ENCODE measurements at places on chromosomes 5 and 9.

DNA sequence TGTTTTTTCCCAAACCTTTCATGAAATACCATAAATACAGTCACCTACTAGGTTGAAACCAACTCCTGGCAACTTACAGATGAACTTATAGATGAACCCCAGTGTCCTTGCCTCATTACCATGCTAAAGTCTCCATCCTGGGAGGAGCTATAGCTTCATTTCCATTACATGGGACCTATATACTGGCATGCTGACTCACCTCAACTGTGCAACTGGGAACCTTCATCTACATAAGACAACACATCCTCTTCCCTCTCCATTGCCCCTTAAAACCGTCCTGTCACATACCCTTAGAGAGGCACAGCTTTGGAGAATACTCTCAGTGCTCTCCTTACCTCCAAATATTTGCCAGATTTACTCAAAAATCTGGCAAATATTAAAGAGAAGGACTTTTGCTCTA lies 638.3 kb downstream of the HTR1A start:
- DNase-seq = no peak

DNA sequence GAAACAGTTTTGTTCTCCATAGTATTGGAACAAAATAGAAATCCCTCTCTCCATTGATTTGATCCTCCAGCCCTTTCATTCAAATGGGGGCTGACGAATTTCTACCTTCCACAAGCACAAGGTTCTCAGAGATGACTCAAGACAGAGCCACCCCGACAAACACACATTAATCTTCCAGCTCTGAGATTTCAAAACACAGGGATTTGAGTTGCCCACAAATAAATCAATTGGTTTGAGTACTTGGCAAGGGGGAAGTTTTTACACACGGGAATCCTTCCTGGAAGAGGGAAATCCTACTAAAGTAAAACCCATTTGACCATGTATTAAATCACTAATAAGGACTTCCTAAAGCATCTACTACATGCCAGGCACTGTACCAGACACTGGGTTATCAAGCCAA lies 5.4 kb downstream of the ADRA1B start:
- no peak for DNase-seq

GRCh38 chr9:98529841-98530240 lies 178.9 kb downstream of the GABBR2 start:
- DNase-seq = no peak

DNA sequence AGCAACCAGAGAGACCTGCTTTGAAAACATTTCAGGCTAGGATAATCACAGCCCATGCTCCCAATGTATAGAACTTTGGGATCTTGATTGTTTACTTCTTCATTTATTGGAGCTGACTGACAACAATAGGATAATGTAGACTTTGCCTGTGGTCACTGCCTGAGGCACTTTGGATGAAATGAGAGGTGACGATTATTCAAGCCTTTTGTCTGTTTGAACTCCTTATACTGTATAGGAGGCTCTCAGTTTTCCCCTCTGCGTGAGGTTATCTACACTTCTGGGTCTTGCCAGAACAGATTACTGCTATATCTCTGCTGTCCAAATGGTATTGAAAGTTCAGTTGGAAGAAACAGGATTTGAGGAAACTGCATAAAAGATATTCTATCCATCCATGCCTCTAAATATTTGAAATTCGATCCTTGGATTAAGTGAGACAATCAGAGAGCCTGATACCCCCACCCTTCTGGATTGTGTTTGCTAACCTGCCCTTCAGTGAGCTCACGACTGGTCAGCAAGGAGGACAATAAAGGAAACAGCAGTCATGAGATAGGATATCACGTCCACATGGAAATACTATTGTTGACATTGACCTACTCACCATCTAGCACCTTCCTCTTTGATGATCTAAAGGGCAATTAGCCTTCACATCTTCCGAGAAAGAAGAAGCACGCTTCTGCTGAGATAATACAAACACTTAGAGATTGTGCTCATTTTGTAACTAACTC lies 98.1 kb downstream of the DOCK8 start:
- DNase-seq = no peak

- DNase-seq = no peak
Observed at GRCh38 chr5:149938279-149938678, 6.3 kb downstream of the PDE6A start.
